ENCODE measurements at places on chromosomes 7 and 10.

GRCh38 chr10:35132727-35133126 is 6.1 kb downstream of the CREM start:
- no peak for DNase-seq

- DNase-seq: peak; percentile 81
These were observed 83.8 kb downstream of the BMS1 start for GRCh38 chr10:42866115-42866995.

DNA sequence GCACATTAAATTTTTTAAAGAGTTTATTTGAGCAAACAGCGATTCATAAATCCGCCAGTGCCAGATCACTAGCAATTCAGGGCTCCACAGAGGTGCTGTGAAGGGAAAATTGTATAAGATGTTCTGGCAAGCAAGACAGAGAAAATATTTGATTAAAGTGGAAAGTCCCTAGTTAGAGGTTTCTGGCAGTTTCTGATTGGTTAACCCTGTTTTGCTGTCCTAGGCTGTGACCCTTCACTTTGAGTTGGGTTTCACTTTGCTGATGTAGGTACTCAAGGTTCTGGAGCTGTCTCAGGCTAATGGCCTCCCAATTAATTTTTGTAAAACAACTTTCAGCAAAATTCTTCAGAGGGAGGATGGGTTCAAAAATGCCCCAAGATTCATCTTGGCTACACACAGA is 79.4 kb upstream of the NXPH1 start:
- DNase-seq: no peak

DNA sequence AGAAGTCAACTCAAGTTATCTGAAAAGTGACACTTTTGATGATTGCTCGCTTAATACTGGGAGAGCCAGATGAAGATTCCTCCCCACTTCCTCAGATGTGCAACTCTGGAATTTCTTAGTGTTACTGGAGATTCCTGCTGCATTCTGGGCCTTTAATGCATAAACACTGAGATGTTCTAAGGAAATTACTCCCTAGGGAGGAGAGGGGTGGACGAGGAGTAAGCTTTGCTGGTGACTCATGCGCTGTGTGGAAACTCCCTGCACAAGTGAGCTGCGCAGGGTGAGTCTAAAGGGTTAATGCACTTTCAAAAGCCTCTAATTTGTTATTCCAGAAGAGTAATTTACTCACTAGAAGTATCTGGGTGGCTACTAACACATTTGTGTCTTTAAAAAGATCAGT is 46.3 kb downstream of the EGFR start:
- DNase-seq: peak; percentile 90

Measured in sigmoid colon (tissue), 7 donors.